ENCODE measurements at places on chromosomes 2 and 18. TPM values are rescaled to one million over a fixed set of nuclear protein-coding genes. Genes with fewer than 3 reads are reported as not detected.
A peak's percentile ranks its signal among the peaks of the same experiment; 100 is the strongest.

DNA sequence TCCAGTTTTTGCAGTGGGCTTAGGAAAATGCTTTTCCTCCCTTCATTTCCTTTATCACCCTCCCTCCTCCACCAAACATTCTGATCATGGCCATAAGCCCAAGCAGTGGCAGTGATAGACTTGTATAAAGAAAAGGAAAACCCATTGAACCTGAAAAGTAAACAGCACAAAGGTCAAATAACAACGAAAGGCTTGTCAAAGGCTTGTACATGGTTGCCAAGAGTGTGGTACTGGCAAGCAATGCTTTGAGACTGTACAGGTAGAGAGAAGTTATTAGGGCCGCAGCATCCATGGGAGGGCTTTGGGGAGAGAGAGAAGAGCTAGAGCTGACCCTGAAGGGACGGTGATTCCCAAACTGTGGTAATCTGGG is 2.1 kb upstream of the VWA3B start:
- ATAC-seq = no peak

DNA sequence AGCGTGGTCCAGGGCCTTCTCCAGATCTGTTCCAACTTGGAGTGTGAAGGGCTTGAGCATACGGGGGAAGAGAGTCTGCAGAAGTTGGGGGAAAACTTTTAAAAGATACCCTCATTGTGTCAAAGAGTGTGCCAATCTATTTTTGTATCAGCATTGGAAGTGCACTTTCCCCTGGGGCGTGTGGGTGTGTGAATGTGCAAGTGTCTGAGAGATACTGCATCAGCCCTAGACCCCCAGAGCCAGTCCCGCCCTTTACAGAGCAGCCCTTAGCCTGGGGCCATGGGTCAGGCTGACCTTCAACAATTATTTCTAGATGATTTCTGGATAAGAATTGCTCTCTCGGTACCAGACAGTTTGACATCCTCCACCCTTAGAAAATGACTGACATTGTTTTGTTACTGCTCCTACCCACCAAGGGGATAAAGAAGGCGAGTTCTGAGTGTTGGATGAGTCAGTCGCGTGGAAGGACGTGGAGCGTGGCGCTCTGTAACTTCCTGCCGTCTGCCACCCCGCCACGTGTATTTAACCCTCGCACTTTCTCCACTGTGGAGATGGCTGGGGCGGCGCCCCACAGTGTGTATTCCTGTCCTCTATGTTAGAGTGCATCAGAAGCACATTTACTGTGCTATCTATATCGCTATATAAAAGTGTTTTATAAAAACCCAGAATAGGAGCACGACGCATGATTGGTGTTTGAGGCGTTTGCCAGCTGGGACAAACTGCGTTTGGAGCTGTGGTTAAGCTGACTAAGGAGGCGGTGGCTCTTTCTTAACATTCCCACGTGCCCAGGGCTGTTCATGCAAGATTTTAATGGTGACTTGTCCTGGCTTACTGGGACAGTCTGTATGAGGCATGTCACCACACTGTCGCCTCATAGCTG is 122.6 kb downstream of the CABLES1 start:
- peak; percentile 61 for ATAC-seq

DNA sequence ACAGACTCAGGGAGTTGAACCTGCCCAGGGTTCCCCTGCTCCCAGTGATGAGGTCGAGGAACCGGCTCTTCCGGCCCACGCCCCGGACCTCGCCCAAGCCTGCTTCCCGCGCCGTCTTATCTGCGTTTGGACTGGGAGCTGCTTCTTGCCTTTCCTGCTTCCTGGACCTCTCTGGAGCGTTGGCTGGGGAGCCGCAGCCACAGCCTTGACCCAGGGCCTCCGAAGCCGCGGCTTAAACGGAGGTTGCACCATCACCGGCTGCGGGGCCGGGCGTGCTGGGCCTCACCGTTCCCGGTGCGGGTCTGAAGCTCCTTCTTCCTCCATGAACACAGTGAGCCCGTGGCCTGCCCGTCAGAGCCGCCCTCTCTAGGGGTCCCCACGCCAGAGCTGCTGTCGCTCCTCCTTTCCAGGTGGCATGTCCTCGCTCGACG is 13.3 kb downstream of the NTSR2 start:
- ATAC-seq = peak; percentile 78

DNA sequence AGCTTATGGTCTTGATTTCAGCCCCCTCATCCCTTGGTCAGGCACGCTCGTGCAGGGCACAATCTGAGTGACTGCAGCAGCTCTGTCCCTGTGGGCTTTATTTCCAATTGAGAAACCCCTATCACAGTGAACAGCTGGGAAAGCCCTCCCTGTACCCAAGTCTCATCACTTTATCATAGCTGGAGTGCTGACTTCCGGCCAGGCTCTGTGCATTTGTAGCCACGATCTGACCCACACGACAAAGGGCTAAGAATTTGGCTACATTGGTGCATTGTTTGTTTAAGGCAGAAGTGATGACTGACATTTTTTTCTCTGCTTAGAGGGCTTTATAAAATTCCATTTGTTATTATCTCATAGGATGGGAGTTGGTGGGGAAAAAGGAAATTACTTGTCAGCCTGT is 184.4 kb downstream of the KCNS3 start:
- no peak for ATAC-seq

- no peak for ATAC-seq
Measured at GRCh38 chr2:96470109-96470508, 35.0 kb downstream of the NEURL3 start.

Gene SNTG2
- 0.60 TPM for total RNA-seq
